ENCODE measurements at places on chromosomes 5 and 9.
A peak's percentile ranks its signal among the peaks of the same experiment; 100 is the strongest.

GRCh38 chr5:123262216-123262823 is 160.9 kb downstream of the CEP120 start:
- DNase-seq, result no peak

- no peak for DNase-seq
Observed at GRCh38 chr5:136143312-136143711, 10.7 kb downstream of the SMAD5 start.

- DNase-seq, result peak; percentile 74
Observed at GRCh38 chr5:72018143-72018803, 89.0 kb upstream of the MAP1B start.

DNA sequence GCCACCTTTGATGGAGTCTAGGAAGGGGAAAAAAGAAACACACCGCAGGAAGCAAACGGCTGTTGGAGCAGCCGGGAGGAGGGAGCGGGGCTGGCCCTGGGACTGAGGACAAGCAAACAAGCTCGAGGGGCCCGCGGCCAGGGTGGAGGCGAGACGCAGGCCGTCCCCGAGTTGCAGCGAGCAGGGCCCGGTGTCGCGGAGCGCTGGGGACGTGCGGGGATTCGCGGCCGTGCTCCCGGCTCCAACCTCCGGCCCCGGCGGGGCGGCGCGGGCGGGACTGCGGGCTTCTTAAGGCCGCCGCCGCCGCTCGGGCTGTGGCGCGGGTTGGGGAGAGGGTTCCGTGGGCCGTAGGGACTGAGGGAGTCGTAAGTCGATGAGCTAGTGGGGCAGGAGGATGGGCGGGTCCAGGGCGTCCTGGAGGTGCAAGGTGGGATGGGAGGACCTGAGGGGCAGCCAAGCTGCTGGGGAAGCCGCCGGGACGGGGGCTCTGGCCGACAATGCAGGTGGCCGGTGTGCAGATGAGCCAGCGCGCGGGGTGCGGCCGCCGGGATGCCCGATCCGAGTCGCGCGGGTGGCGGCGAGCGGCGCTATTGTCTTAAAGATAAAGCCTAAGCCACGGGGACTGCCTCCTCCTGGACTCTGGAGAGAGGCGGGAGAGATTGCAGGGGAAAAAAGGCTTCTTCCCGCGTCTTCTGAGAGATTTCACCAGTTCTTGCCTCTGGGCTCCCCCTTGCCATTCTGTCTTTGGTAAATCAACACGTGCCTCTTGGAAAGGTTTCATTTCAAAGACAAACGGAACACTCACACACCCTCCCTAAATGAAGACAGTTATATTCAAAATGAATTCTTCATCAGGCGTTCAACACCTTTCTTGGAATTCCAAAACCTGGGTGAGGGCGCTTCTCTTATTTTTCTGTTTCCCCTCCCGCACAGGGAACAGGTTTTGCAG is 1.6 kb upstream of the HAPLN1 start:
- peak; percentile 73 for DNase-seq

- no peak for DNase-seq
Observed at GRCh38 chr5:123440456-123441181, 17.4 kb upstream of the CEP120 start.

DNA sequence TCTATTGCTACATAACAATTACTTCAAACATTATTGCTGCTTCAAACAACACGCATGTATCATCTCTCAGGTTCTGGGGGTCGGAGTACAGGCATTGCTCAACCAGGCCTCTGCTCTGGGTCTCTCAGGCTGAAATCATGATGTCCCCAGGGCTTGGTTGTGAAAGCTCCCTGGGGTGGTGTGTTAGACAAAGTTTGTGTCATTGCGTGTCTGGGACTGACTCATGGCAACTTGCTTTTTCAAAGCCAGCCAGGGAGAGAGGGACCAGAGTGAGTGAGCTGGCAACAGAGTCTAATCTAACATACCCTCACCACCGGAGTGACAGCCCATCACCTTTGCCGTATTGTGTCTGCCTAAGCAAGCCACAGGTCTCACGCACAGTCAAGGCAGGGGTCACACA is 259.2 kb upstream of the NFIL3 start:
- DNase-seq, result peak; percentile 67

DNA sequence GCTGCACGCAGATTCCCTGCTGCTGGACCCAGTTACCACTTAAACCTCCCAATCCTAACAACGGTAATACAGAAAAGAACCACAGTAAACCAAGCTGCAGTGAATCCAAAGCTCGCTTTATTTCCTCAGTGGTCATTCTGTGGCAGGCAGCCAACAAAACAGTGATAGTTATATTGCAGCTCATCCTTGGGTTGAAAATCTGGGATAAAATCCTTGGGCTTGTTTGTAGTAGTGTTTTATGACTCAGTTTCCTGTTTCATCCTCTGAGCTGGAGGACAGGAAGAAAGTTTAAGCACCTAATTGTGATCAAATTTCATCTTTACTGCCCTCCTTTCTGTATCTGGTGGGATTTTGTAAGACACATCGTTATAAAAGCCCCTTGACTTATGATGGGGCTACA is 31.4 kb downstream of the HMGCR start:
- DNase-seq, result peak; percentile 22

DNA sequence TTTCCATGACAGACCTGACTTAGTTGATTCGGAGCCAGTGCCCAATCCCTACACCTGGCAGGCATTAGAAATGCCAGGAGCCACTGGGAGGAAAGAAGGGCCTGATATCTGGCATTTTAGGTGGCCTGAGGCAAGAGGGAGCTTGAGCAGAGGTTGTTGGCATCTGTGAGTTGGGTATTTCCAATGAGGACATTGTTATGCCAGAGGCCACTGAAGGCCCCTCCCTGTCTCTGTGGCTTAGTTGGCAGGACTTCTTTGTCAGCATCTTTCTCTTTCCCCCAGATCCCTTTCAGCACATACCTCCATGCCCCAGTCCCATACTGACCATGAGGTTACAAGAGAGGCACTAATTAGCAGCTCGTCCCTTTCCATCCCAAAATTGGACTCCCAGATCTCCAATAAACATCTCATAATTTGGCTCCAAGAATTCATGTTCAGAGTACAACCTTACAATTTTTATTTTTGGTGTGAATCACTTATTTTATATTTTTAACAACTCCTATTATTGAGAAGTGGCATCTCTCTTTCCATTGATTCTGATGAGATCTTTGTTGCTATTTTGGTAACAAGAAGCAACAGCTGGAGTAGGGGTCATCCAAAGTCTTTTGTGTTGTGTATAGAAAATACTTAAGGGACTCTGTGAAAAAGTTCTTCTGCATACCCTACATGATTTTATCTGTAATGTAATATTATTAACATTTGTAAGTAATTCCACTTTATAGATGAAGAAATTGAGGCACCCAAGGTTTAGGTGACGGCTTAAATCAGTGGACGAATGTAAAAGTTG is 68.6 kb upstream of the MAP3K1 start:
- DNase-seq, result no peak

DNA sequence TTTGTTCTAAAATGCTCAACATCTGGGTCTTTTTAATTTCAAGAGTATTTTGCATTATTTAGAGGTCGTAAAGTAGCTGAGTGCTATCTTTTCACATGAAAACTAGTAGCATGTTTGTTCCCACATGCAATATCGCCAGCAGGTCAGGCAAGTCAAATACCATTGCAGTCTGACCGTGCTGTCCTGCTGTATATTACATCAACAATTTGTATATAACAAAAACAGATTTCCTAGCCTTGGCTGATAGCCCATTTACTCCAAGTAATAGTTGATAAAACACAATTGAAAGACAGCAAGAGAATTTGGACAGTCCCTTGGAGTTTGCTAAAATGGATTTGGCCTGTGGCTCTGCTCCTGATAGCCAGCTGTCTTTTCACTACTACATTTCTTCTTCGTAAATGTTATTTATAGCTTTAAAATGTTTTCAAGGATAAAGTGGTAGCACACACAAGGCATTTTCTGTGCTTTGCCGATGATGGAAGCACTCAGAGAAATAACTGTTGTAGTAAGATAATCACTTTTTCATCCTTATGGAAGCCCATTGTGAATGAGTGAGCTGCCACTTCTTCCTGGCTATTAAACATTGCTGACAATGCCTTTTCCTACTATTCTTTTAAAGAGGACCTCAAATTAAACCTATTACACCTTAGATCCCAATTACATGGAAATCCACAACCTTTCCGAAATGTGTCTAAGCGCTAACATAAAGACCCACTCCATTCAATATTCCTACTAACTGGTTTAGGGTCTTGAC is 992.1 kb downstream of the MAT2B start:
- DNase-seq, result no peak

DNA sequence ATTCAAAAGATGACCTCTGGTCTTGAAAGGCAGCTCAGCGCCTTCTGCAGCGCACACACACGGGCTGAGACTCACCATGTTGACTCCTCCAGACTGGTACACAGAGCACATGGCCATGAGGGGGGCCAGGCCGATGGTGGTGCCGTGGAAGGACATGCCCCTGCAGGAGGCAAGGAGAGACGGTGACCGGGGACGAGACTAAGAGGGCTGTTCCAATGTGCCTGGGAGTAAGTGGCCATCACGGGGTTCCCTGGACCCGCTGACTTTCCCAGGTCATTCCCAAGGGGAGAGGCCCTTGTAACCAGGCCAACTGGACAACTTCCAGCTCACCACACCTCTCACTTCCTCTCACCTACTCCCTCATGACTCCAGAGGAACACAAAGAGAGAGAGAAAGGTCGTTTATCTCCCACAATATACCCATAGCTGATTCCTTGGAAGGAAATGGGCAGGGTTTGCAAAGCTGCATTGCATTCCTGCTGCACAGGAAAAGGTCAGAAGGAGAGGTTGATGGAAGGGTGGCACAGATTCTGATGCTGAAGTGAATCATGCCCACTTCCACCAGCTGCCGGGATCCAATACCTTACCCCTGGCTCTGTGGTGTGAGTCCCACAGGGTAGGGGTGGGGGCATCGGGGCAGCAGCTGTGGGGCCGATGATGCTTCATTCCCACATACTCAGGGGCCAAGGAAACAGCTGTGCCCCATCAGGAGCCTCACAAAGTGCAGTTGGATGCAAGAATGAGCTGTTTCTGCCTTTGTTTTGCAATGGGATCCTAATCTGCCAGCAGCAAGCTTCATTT is 47.2 kb downstream of the NIPAL4 start:
- DNase-seq, result peak; percentile 65

GRCh38 chr5:160769301-160769700 is 82.7 kb downstream of the ATP10B start:
- no peak for DNase-seq

- DNase-seq, result no peak
Observed at GRCh38 chr9:3914416-3914815, 385.5 kb downstream of the GLIS3 start.

DNA sequence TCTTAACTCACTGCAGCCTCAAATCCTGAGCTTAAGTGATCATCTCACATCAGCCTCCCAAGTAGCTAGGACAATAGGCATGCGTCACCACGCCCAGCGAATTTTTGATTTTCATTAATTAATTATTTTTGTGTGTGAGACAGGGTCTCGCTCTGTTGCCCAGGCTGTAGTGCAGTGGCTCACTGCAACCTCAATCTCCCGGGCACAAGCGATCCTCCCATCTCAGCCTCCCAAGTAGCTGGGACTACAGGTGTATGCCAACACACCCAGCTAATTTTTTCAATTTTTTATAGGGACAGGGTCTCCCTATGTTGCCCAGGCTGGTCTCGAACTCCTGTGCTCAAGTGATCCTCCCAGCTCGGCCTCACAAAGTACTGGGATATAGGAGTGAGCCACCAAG is 41.4 kb downstream of the UBAP1 start:
- DNase-seq, result no peak
